ENCODE measurements at places on chromosomes 6 and 20.

DNA sequence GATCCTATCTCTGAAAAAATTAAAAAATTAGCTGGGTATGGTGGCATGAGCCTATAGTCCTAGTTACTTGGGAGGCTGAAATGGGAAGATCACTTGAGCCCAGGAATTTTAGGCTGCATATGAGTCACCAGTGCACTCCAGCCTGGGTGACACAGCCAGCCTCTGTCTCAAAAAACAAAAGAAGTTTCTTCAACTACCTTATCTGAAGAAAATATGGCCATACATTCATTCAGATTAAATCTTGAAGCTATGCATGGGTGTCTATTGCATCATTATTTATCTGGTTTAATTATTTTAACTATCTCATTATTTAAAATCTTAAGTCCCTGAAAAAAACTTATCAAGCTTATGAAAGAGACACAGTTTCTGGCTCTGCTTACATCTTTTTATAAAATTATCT is 204.1 kb downstream of the SIM1 start:
- H3K4me3 ChIP-seq, result no peak overlapping the region
- no peak for DNase-seq
- no peaks in the 10 kb centered on the region for H3K36me3 ChIP-seq
- H3K27me3 ChIP-seq, result no peaks in the 10 kb centered on the region
- H3K4me1 ChIP-seq, result peaks cover 14% of the 10 kb centered on the region

DNA sequence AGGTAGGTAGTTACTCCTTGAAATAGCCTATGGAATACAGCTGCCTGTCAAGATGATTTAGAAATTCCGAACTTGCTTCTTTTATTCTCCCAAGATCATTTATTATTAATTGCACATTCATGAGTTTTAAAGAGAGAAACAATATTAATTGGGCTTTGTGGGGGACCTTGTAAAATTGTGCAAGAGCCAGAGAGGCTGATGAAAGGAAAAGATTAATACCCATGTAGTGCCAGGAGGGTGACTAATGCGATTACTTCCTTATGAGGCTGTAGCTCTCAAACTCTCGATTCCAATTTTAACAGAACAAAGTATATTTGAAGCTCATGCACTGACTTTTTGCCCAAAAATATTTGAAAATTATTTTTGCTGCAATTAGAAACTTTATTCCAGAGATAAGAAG is 423.8 kb upstream of the ID4 start:
- no peak overlapping the region for H3K4me3 ChIP-seq
- peaks cover 53% of the 10 kb centered on the region for H3K4me1 ChIP-seq
- DNase-seq, result peak; percentile 40
- H3K27me3 ChIP-seq, result no peaks in the 10 kb centered on the region
- H3K27ac ChIP-seq, result peak overlapping the region; percentile 62

GRCh38 chr6:8389036-8389818 is 46.1 kb downstream of the SLC35B3 start:
- H3K4me3 ChIP-seq, result no peak overlapping the region
- H3K27ac ChIP-seq, result no peak overlapping the region
- no peaks in the 10 kb centered on the region for H3K36me3 ChIP-seq
- H3K4me1 ChIP-seq, result no peaks in the 10 kb centered on the region

DNA sequence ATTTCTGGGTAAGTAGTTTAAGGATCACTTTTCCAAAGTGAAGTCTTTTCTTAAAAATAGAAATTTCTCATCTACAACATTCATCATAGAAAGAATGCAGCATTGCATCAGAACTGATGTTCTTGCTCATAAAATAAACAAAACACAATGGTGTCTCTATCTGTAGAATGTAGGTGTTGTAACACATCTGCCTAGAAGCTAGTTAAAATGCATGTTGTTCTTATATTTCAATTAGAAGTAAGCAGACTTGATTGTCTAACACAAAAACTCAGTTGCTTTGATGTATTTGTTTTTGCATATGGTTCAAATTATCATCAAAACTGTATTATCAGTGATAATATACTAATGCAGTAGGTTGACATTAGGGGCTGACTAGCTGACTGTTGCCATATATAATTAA is 654.7 kb upstream of the FLRT3 start:
- no peaks in the 10 kb centered on the region for H3K27me3 ChIP-seq
- peaks cover 4% of the 10 kb centered on the region for H3K4me1 ChIP-seq
- no peak overlapping the region for H3K27ac ChIP-seq

DNA sequence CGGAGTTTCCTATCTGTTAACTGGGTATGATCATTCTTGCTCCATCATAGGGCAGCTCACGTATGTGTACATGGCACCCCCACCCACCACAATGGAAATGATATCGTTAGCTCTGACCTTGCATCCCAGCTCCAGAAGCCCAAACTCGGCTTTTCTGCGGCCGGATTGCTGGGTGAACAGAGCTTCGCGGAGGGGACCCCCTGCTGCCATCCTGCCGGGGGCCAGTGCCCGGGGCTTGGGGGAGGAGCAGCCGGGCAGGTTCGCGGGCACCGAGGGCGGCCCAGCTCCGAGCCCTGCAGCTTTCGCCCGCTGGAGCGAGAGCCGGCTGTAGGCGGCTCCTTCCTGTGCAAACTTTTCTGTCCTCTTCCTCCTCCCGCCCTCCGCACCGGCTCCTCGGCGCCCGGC is 24.9 kb upstream of the FUCA2 start:
- no peaks in the 10 kb centered on the region for H3K27me3 ChIP-seq
- no peaks in the 10 kb centered on the region for H3K36me3 ChIP-seq
- H3K4me1 ChIP-seq, result peaks cover 15% of the 10 kb centered on the region
- no peak for DNase-seq
- peak overlapping the region; percentile 55 for H3K4me3 ChIP-seq
- peak overlapping the region; percentile 72 for H3K27ac ChIP-seq

- no peak overlapping the region for H3K27ac ChIP-seq
- H3K36me3 ChIP-seq, result 0 out of 2 replicates have a peak, but pooled peaks cover 3% of the 10 kb centered on the region
- no peak overlapping the region for H3K4me3 ChIP-seq
- no peaks in the 10 kb centered on the region for H3K4me1 ChIP-seq
- no peaks in the 10 kb centered on the region for H3K27me3 ChIP-seq
These were observed 128.4 kb downstream of the BCKDHB start for GRCh38 chr6:80234908-80235307.

DNA sequence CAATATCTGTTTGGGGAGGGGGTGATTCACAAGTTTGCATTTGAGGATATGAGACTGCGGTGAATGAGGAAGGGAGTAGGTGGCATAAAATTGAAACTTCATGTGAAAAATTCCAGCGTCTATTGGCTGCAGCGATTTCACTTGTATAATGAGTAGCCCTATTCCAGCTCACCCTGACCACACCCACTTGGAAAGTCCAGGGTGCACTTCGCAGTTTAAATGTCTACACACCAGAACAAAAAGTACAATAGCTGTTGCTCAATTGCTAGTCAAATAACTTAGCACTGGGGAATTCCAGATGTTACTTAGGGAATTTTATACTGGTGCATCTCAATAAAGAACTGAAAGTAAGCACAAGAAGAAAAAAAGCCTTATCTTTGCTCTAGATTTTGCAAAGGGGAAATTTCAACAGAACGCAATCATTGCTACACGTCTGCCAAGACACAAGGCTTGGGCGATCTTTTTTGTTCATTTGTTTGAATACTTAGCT is 6.3 kb downstream of the TNFAIP3 start:
- peaks cover 6% of the 10 kb centered on the region for H3K36me3 ChIP-seq
- DNase-seq, result no peak
- H3K27ac ChIP-seq, result no peak overlapping the region

DNA sequence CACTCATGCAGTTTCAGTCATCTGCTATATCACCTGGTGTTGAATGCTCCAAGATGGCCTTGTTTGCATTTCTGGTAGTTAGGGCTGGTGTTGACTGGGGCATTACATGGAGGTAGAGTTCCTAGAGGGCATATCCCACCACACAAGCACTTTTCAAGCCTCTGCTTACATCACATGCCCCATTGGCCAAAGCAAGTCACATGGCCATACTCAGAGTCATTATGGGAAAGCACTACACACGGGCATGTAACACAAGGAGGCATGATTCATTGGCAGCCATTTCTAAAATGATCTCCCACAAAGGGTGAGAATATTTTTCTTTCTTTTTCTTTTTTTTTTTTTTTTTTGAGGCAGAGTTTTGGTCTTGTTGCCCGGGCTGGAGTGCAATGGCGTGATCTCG is 73.2 kb downstream of the TRMT6 start:
- no peak overlapping the region for H3K27ac ChIP-seq
- no peak overlapping the region for H3K4me3 ChIP-seq
- H3K36me3 ChIP-seq, result no peaks in the 10 kb centered on the region
- no peaks in the 10 kb centered on the region for H3K4me1 ChIP-seq
- peaks cover 11% of the 10 kb centered on the region for H3K27me3 ChIP-seq

Data from HCT116 (cell line).